ENCODE measurements at places on chromosomes 12 and 14.

GRCh38 chr12:120801146-120801545 lies 75.5 kb downstream of the ACADS start:
- DNase-seq: no peak

DNA sequence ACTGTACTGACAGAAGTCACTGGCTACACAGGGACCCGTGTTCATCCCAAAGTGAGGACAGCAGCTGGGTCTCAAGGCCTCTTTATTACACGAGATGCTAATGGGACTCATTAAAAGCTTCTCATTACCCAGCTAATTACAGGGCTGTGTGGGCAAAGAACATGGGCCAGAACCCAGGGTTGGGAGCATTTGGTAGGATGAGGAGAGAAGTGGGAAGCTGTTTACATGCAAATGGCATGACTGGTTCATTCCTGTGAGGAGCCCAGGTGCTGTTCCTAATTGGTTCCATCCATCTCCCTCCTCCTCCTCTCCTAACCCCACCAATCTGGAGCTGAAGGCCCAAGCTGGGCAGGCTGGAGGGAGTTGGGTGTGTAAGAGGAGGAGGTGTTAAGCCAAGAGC lies 8.9 kb upstream of the TAC3 start:
- no peak for DNase-seq

- no peak for DNase-seq
Measured at GRCh38 chr14:58772116-58772515, 134.4 kb downstream of the DACT1 start.

GRCh38 chr12:44738051-44738450 lies 138.1 kb downstream of the NELL2 start:
- DNase-seq: no peak

DNA sequence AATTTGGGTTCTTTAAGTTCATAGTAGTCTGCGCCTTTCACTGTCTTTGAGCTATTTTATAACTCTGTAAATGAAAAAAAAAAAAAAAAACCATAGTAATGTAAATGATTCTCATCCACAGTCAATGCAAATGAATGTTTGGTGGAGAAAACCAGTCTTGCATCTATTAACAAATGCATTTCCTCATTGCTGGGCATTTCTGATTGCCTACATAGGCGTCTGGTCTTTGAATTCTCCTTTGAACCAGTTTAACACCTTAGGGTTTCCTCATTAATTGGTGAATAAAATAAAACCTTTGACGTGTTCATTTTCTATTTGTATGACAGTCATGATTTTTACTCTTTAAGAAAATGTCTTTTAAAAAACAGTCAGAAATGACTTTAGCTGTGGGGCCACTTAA lies 114.8 kb downstream of the C12orf75 start:
- no peak for DNase-seq

GRCh38 chr12:57236201-57236924 lies 6.9 kb downstream of the SHMT2 start:
- no peak for DNase-seq

GRCh38 chr14:50039734-50040400 lies 76.5 kb downstream of the VCPKMT start:
- no peak for DNase-seq

DNA sequence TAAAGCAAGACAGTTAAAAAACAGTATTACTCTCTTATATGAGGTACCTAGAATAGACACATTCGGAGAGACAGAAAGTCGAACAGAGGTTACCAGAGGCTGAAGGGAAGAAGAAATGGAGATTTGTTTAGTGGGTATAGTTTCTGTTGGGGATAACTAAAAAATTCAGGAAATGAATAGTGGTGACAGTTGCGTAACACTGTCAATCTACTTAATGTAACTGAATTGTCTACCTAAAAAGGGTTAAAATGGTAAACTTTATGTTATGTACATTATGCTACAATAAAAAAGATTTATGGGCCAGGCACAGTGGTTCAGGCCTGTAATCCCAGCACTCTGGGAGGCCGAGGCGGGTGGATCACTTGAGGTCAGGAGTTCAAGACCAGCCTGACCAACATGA lies 30.6 kb upstream of the SLC6A13 start:
- DNase-seq: no peak

GRCh38 chr14:33592297-33592696 lies 358.6 kb downstream of the EGLN3 start:
- no peak for DNase-seq

GRCh38 chr14:92549859-92550230 lies 36.3 kb downstream of the RIN3 start:
- DNase-seq: no peak

DNA sequence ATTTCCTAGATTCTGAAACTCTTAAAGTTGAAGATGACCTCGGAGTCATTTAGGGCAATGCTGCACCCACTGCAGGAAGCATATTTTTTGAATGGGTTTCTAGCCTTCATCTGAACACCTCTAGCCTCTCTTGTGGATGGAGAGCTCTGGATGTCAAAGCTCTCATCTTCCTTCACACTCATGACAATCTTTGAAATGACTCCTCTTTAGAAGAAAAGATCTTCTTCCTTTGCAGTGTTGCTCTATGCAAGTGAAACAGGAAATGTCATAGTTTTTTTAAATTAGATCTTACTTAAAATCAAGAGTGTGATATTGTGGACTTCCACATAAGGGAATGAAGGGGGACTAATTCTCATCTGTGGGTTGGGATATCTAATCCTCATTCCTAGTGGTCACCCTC lies 86.3 kb upstream of the GRIP1 start:
- DNase-seq: no peak

DNA sequence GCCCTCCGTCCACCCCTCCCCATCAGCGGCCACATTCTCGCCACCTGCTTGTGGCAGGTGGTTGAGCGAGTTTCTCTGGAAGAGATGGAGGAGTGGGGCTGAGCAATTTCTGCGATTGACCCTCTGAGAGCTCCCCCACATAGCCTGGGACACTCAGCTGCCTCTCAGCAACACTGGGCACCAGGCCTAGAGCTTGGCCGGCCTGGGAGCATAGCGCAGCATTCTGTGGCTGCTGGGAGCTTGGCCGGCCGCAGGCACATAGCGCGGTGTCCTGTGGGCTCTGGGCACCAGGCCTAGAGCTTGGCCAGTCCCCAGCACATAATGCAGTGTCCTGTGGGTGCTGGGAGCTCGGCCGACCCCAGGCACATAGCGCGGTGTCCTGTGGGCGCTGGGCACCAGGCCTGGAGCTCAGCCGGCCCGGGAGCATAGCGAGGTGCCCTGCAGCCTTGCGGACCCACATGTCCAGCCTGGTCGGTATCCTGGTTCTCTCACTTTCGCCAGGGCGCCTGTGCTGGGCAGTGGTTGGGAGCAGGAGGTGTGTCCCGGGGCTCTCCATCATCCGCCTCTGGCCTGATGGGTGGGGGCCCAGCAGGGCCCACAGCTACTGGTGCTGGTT lies 43.8 kb downstream of the LRCOL1 start:
- no peak for DNase-seq

DNA sequence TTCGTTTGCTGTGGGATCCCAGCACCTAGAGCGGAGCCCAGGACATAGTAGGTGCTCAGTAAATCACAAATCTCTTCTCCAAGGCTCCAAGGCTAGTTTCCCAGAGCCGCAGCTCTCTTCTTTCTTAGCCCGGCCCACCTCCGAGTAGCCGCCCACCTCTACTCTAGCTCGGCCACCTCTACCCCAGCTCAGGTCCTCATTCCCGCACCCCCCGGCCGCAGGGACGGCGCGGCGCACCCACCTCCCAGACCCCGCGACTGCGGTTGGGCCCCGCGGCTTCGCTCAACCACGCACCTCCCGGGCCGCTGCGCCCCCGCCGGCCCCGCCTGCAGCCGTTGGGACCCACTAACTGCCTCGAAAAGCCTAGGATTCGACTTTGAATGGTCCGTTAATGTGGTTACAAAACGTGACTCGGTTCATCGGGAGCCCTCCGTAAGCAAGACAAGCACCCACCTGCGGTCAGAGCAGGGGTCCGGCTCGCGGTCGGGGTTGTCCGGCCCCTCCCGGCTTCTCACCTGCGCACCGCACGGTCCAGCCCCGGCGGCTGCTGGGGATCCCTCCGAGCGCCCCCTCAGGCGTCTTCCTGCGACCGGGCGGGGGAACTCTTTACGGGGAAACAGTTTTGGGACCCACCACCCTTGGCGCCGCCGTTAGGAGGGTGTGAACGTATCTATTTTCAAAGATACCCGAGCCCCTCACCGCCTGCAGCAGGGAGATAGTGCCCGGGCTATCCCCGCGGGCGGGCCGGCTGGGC lies at the start of gene SLC2A14:
TSS of gene SLC2A14 (minus strand) at position 350 of the 754 bp plus-strand sequence. CDS start 3,035 bp downstream, outside the sequence.
- no peak for DNase-seq

- DNase-seq: no peak
Measured at GRCh38 chr12:3362737-3363136, 128.3 kb upstream of the PRMT8 start.

DNA sequence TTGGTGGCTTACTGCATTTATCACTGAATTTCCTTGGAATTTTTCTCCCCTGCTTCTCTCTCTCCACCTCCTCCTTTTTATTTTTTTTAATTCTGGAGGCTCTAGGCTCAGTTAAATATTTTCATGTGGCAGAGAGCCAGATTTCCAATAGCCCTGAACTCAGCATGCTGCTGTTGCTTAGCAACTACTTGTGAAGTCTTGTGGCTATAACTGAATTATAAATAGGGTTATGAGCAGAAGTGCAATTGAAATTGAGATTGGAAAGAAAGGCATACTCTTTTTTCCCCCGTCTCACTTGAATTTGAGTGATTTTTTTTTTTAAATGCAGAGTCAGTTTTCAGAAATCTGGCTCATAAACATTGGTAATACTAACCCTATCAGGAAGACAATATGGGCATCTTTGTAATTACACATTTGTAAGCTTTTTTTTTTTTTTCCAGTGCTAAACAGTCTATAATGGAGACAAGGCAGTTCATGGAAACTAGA lies 38.3 kb downstream of the ATF7IP start:
- no peak for DNase-seq

DNA sequence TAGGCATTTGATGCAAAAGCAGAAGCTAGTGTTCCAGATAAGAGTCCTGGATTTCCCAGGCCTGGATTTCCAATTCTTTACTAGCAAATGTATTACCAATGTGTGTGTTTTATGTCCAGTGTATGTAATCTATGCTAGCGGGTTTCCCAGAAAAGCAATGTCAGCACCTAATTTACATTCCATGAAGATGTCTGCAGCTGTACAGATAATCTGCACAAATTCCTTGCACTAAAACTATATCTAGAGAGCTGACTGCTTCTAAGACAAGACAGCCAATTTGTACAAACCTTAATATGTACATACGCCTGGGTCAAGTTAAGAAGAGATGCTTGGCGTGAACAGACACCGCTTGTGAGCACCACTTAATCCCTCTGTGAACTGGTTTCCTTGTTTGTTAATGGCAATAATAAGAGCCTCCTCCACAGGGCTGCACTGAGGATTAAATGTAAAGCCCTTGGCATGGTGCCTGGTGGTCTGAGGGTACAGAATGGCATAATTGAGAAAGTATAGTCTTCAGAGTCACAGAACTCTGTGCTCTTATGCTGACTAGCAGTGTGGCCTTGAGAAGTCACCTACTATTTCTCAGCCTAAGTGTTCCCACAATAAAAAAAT lies 185.6 kb downstream of the EPS8 start:
- DNase-seq: no peak

DNA sequence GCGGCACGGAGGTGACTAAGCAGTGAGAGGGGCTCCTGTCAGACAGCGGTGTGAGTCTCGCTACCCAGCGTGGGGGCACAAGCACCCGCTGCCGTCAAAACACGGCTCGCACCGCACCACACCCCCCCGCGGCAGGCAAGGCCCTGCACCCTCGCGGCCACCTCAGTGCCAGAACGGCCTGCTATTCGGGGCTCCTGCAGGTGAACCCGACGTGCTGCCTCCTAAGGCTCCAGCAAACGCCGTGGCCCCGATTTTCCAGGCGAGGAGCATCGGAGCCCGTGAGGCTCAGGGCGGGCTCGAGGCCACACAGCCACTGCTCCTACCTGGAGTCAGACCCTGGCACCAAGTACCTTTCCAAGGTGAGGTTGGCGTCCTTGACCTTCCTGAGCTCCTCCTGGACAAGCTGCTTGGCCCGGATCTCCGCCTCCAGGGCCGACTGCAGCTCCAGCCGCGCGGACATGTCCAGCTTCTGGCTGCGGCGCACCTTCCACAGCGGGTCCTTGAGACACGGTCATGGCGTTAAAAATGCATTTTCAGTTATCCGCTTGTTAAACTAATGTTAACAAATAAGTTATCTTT lies 41.8 kb downstream of the AMN start:
- no peak for DNase-seq

GRCh38 chr12:58922849-58923248 lies 2.5 kb upstream of the LRIG3 start:
- DNase-seq: no peak

GRCh38 chr12:62640910-62641448 lies 174.4 kb downstream of the MON2 start:
- DNase-seq: no peak

DNA sequence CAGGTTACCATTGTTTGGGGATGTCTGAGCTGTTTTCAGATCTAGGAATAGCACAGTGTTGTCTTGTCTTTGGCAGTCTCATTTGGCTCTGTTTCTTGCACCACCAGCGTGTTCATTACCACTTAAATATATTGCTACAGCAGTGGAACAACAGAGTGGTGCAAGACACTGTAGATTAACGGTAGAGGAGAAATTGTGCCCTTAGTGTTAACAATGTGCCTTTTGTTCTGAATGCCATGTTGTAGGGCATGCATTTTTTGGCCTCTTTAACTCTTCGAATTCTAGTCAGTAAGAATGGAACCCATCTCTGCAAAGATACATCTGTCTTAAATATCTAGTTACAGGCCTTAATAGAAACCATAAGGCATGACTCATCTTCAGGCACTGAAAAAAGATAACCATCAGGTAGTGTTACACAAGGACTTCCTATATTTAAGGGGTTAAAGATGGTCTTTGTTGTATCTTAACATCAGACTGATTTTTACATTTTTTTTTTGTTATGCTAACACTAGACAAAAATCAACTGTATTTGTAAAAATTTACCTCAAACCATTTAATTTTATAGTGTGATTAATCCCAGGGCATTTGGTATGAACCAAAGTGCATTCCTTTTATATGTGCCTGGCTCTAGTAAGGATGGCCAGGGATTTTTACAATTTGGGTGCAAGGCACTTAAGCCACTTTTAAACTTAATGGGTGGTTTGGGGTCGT lies 12.9 kb downstream of the DYRK2 start:
- no peak for DNase-seq

DNA sequence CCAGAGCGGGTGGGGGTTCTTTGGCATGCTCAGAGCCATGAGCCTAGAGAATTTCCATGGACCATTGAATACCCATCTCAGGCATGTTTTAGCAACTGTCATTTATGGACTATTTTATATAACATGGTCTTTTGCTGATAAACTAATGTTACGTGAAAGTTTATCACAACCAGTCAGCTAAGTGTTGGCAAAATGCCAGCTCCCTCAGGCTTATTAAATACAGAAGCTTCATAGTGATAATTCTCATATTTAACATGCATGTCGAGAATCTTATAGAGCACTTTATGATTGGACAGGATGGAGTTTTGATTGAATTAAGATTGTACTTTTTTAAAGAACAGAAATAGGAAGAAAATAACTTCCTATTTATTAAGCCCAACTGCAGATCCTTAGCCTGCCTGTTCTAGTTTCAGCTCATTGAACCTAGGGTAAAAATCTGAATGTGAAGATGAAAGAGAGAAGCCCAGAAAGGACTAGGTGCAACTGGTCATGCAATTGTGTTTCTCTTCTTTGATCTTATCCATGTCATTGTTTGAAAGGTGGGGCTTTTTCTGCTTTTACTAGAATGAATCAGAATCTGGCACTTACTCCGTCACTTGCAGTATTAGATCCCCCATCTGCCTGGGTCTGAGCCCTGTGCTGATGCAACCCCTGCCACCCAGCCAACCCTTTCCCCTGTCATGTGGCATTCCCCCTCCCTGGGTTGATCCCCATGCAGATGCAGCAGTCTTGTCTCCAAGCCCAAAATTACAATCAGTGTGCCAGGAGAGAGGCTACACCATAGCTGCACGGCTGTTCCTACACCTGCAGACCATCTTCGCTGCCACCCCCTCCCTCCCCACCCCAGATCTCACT lies 134.6 kb upstream of the EVL start:
- DNase-seq: peak; percentile 59
